ENCODE measurements at places on chromosomes 16 and 17. TPM values are rescaled to one million over a fixed set of nuclear protein-coding genes. Genes with fewer than 3 reads are reported as not detected.

DNA sequence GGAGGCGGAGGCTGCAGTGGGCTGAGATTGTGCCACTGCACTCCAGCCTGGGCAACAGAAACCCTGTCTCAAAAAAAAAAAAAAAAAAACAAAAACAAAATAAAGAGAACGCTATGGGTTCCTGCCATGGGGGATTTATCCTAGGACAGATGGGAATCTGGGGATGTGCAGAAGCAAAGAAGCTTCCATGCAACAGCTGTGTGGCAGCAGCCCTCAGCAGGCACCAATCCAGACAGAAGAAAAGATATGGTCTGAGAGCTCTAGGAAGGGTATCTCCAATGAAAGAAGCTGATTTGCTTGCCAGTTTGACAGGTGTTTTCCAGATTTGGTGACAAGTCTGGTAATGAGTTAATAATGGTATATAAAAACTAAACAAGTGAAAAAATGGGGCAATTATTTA is 11.6 kb downstream of the MYO19 start:
- no peak for DNase-seq

The CDR2 gene
- total RNA-seq, result 26.3 TPM

The CDRT15 gene
- not detected for total RNA-seq

DNA sequence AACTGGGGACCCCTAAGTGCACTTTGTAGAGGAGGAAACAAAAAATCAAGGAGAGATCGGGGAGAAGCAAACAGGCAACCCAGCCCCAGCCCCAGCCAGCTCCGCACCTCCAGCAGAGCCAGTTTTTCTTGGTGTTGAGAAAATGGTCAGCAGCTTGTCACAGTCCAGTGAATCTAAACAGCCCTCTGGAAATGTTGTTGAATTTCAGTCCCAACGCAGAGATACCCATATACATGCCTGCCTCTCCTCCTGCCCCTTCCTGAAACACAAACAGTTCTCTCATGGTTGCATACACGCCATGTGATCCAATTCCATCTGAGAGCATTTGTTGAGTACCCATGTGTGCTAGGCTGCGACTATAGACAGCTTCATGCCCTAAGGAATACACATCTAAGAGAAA is 42.4 kb upstream of the LHX1 start:
- DNase-seq, result no peak

GRCh38 chr16:2473446-2473926 is 1.4 kb upstream of the TBC1D24 start:
- DNase-seq, result no peak

- no peak for DNase-seq
Measured at GRCh38 chr16:17364319-17365210, 106.2 kb downstream of the XYLT1 start.

The NEK8 gene
- 6.7 TPM for total RNA-seq

GRCh38 chr16:48676836-48677235 is 66.9 kb upstream of the N4BP1 start:
- DNase-seq, result no peak

All from endothelial cell (in vitro differentiated cells).